Mammary epithelial cell (primary cell): ENCODE measurements at places on chromosomes 3 and 15. TPM values are rescaled to one million over a fixed set of nuclear protein-coding genes. Genes with fewer than 3 reads are reported as not detected.

Gene PDCD6IP
- 276 TPM for total RNA-seq

Gene RTP4
- 0.50 TPM for total RNA-seq

Gene CSPG5
- 0.99 and 2.1 TPM in 2 replicates for total RNA-seq

DNA sequence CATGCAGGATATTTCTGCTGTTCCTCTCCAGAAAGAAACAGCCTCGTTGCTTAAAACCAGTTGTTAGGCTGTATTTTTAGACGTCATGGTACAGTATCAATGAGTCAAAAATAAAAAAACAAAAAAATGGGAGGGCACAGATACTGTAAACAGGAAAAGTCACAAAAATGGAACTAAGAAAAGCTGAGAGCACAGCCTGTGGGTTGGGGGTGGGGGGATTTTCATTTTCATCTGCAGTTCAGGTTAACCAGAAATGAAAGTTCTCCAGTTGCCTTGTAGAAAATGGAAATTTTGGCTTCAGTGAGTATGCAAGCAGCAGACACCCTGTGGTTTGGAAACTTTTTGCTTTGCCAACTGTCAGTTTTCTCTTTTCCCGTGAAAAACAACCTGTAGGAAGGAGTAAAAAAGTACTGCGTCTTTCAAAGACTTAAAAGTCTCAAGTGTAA, 59.0 kb downstream of the FRMD4B start:
- no peak for DNase-seq

GRCh38 chr3:124558991-124559845, 171.0 kb upstream of the UMPS start:
- peak; percentile 77 for DNase-seq

DNA sequence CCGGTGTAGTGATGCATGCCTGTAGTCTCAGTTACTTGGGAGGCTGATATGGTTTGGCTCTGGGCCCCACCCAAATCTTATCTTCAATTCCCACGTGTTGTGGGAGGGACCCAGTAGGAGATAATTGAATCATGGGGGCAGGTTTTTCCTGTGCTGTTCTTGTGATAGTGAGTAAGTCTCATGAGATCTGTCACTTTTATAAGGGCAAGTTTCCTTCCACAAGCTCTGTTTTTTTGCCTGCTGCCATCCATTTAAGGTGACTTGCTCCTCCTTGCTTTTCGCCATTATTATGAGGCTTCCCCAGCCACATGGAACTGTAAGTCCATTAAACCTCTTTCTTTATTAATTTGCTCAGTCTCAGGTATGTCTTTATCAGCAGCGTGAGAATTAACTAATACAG, 566.7 kb upstream of the NECTIN3 start:
- DNase-seq = no peak

DNA sequence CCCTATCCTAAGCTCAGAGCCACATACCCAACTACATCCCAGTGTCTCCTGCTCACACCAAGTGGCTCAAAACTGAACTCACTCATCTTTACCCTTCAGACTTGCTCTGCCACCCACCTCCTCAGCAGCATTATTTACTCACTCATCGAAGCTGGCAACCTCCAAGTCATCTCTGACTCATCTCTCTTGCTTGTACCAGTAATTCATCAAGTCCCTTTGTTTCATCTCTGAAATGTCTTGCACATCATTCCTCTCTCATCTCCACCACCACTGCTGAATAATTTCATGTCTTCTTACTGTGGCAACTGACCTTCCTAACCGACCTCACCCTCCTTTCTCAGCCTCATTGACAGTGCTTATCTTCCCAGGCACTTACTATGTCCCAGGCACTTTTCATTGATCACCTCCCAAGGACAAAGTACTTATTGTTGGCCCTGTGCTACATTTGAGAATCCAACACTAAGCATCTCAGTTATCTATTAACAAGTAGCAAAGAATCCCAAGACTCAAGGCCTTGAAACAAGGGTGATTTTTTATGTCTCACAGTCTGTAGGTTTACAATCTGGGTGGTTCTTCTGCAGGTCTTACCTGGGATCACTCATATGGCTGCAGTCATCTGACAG, 82.0 kb downstream of the MRPL46 start:
- peak; percentile 84 for DNase-seq

DNA sequence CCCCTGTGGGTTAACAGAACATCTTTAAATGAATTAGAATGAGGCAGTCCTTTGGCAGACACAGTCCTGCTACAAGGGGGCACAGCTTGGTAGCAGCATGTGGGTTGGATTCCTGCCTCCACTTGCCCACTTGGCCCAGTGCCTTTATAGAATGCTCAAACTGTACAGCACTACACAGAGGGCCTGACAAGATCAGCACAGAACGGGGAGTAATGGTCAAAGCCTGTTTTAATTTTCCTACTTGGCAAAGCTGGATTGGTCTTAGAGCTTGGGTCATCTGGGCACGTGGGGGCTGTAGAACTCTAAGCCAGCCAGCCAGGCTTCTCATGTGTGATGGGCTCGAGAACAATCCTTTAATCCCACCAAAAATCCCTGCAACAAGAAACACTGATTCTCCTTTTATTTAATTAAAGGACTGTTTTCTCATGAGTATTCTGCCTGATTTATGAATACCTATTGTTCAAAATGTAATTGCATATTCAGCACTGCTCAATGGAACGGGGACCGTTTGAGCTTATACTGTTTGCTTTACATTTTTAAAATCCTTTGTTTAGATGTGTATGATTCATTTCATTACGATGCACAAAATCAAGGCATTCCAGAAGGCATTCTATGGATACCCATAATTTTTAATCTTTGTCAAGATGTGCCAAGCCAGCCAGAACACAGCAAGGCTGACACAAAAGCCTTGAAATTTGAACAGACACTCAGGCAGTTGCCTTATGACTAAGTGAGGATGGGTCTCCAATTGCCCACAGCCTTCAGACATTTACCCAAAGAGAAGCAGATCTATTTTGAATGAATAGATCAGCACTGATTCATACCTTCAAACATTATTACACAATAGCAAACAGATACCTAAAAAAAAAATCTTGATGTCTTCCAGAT, 249.3 kb upstream of the TGFBR2 start:
- peak; percentile 34 for DNase-seq

DNA sequence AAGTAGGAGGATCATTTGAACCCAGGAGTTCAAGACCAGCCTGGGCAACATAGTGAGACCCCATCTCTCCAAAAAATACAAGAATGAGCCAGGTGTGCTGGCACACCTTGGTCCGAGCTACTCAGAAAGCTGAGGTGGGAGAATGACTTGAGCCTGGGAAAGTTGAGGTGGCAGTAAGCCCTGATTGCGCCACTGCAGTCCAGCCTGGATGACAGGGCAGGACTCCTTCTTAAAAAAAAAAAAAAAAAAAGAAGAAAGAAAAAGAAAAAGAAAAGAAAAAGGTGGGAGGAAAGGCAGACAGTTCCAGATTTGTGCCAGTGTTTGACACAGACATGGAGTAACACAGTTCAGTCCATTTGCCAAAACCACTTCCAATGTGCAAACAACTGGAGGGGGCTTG, 75.7 kb downstream of the ATP10A start:
- DNase-seq = no peak
